ENCODE measurements at places on chromosomes 5 and 9.
A peak's percentile ranks its signal among the peaks of the same experiment; 100 is the strongest.

GRCh38 chr5:139116100-139116655 lies 82.0 kb downstream of the SIL1 start:
- no peak for DNase-seq

DNA sequence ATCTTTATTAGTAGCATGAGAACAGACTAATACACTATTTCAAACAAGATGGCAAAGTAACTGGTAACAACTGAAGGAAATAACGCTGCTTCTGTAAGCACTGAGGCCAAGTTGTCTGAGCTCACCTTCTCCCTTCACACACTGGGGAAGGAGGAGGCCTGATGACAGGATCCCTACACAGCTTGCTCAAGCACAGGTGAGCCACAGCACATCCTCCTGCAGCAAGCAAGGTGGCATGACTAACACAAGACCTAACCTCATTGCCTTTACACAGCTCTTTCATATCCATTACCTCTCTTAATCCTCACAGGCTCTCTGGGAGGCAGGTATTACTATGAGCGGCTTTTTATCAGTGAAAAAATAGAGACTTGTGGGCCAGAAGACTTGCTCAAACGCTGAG lies 83.3 kb downstream of the ARL15 start:
- DNase-seq, result no peak

DNA sequence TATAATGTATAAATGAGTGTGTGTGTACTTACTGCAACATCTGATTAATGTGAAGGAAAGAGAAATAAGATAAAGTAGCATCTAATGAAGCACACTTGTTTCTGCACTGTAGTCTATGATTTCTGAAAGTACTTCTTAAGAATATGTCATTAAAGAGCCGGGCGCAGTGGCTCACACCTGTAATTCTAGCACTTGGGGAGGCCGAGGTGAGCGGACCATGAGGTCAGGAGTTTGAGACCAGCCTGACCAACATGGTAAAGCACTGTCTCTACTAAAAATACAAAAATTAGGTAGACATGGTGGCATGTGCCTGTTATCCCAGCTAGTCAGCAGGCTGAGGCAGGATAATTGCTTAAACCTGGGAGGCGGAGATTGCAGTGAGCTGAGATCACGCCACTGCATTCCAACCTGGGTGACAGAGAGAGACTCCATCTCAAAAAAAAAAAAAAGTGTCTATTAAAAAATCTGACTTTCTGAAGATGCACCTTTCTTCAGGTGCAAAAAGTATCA lies 556.9 kb downstream of the PTPRD start:
- no peak for DNase-seq

DNA sequence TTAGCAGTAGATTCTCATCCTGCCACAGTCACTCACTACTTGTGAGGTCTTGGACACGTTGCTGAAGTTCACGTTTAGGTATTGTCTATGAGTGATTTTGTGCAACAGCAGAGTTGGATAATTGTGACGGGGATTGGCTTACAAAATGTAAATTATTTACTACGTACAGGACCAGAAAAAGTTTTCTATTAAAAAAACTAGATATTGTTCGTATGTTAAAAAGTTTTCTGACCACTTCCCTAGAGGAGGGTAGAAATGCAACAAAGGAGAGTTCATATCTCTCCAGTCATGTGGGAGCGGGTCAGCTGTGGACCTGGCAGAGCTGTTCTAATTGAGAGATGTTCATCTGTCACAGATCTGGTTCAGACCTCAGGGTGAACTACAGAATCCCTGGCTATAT lies 976.1 kb upstream of the NUDT12 start:
- DNase-seq, result no peak

DNA sequence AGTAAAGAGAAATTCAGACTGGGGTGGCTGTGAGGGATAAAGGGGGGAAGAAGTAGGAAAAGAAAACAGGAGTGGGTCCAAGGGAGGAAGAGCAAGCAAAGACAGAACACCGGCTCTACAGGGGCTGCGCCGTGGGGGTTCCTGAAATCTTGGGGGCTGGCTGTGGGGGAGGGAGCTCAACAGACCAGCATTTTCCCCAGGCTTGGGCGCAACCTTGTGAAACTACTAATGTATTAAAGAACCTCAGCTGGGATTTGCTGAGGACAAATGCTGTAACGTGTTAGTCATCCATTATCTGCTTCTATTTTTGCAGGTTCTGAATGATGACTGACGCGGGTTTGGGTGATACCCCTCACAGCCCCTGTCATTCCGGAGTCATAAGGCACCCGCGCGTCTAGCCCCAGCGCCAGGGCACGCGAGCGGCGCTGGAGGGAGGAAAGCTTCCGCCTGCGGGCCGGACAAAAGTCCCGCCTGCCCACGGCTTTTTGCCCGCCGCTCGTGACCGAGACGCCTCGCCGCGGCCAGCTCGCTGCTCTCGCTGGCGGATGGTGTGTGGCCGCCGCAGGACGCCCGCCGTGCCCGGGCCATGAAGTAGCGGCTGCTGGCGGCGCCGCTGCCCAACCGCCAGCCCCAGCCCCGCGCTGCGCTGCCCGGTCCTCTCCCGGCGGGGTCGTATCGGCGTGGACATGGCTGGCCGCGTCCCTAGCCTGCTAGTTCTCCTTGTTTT lies 110.6 kb downstream of the PAM start:
- DNase-seq, result peak; percentile 9

GRCh38 chr9:99039505-99040182 lies 65.3 kb upstream of the TGFBR1 start:
- DNase-seq, result no peak

DNA sequence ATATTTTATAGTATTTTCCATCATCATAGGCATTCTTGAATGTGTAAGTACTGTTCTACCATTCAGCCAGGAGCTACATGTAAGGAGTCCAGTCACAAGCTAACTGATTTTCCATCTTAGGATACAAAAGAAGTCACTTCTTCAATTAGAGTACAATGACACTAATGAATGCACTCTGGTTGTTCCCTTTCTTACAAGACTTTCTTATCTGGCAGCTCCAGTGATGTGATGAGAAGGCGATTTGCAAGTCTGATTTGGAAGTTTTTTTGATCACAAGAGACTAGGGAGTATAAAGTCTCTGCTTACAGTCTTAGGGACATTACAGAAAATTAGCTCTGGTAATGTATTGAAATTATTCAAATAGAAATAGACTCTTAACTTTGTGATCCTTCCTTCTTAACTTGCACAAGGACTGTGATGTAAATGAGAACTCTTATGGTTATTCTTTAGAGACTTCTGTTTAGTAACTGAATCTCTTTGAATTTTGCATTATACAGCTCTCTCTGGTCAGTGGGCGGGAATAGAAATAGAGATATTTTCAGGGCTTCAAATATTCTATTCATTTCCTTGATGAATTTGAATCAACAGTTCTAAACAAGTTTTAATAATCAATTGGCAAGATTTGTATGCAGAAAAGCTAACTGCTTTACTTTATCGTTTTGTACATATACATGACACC lies 130.4 kb upstream of the CDH6 start:
- DNase-seq, result no peak

DNA sequence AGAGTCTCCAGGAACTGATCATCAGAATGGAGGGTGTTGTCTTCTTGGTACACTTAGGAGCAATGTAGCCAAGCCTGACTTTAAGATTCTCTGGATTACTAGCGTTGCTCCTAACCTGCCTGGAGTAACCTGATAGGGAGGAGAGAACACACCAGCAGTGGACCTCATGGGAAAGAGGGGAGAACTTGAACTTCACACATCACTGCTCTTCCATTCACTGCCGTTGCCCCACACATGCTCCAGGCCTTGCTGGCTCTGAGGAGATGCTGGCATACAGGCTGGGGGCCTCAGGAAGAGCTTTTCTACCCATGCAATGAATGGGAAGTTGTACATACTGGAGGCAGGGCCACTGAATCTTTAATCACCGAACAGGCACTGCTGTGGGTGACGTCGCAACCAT lies 60.3 kb upstream of the ADAMTS16 start:
- DNase-seq, result no peak

DNA sequence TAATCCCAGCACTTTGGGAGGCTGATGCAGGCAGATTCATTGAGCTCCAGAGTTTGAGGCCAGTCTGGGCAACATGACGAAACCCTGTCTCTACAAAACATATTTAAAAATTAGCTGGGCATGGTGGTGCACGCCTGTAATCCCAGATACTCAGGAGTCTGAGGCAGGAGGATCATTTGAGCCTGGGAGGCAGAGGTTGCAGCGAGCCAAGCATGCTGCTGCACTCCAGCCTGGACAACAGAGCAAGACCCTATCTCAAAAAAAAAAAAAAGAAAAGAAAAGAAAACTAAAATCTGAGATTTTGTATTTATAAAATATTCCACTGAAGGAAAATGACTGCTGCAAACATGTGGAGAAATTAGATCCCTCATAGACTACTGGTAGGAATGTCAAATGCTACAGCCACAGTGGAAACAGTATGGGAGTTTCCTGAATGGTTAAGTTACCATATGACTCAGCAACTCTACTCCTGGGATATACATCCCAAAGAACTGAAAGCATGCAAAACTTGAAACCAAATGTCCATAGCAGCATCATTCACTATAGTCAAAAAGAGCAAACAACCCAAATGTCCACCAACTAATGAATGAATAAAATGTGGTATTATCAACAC lies 106.1 kb downstream of the UBAP2 start:
- DNase-seq, result no peak

- DNase-seq, result no peak
These were observed 218.3 kb downstream of the ADAMTSL1 start for GRCh38 chr9:18692268-18692667.

DNA sequence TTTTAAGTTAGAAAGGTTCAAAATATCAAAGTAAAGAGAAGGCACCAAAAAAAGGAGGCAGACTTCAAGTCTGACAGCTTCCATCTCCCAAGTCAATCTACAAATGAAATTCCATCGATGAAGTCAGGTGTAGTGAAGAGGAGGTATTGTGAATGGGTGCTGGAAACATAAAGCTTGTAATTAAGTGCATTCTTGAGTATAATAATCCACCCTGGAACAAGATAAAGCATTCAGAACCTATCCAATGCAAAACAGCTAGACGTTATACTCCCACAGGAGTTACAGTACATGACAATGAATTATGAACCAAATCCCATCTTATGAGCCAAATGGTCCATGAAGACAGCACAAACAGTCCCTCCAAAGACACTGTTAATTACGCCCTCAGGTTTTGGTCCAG lies 22.3 kb downstream of the BNC2 start:
- DNase-seq, result no peak

DNA sequence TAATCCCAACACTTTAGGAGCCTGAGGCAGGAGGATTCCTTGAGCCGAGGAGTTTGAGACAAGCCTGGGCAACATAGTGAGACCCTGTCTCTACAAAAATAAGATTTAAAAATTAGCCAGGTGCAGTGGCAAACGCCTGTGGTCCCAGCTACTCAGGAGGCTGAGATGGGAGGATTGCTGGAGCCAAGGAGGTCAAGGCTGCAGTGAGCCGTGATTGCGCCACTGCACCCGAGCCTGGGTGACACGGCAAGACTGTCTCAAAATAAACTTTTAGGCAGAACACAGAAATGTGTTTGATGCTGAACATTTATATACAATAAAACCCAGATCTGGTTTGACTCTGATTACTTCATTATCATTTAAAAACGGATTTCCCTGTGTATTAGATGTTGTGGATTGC lies 4.9 kb downstream of the ENTR1 start:
- no peak for DNase-seq

DNA sequence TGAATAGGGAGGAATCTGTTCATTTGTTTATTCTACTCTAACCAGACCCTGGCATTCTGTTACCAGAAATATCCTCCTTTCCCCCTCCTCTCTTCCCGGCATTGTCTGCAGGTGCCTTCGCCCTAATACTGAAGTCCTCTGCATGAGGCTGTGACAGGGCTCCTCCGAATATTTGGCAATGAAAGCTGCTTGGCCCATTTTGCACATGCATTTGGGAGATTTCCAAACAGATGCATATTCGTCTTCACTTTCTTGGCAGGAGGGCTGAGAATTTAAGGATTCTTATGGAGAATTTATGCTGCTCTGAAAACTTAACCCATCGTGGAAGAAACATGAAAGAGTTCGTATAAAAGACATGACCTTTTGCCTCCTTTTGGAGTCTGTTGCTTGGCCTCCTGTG lies 484.0 kb downstream of the ZNF608 start:
- DNase-seq, result no peak

- no peak for DNase-seq
These were observed 188.5 kb downstream of the PAPPA start for GRCh38 chr9:116342061-116342460.

DNA sequence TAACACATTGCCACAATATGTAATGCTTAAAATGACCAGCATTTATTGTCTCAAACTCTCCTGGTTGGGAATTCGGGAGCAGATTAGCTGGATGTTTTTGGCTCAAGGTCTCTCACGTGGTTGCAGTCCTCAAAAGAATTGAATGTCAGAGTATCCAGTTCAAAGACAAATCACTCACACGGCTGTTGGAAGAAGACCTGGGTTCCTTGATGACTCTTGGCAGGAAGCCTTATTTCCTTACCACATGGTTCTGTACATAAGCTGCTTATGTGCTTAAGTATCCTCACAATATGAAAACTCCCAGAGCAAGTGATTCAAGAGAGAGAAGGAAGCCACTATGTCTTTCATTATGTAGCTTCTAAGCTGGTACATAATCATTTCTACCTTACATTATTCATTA lies 230.3 kb upstream of the PTPRD start:
- no peak for DNase-seq

DNA sequence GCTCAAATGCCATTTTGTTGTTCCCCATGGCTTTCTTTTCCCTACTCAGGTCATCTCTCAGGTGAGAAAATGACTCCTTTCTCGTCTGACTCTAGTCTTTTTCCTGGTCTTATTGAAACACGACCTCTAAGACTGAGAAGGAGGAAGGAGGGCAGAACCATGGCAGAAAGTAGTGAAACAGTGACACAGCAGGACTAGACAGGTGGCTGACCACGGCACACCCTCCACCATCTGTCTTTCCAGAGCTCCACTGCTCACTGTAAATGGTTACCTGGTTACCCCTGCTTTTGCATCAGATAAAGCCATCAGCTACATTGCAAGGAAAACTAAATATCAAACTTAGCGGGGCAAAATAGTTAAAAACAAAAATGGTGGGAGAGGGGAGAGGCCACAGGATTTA lies 30.9 kb downstream of the NR4A3 start:
- no peak for DNase-seq

DNA sequence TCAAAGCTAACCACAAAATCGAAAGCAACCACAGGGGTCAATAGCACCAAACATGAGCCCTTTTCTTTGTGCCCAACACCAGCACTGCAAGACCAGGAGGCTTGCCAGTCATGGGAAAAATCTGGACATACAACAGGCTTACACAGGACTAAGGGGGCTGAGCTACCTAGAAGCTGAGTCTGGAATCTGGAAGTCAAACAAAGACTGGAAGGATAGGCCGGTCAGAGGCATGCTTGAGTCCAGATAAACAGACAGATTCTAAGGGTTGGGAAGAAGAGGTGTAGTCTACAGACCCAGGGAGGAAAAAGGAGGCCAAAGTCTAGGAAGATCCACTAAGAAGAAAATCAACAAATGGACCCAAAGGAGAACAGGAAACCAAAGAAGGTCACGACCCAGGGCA lies 73.3 kb downstream of the MYO10 start:
- DNase-seq, result no peak

All from GM12878 (cell line).